ENCODE measurements at places on chromosomes 1 and 21.
A peak's percentile ranks its signal among the peaks of the same experiment; 100 is the strongest.

- no peak for DNase-seq
These were observed 109.5 kb upstream of the NFIA start for GRCh38 chr1:60972841-60973364.

DNA sequence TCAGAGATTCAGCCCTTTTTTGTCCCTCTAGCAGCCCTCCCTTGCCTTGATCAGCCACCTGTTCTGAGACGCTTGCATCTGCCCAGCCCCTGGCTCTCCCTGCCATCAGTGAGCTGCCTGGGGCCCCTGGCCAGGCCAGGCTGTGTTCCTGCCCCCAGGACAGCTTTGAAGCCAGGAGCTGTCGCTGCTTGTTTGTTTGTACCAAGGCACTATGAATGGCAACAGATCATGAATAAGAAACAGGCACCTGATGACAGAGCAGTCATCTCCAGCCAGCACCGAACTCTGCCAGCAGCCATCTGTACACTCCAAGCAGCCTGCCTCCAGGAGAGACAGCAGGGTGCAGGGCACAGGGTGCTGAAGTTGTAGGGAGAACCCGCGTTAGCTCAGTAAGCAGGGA is 8.1 kb upstream of the VWA5B1 start:
- no peak for DNase-seq

DNA sequence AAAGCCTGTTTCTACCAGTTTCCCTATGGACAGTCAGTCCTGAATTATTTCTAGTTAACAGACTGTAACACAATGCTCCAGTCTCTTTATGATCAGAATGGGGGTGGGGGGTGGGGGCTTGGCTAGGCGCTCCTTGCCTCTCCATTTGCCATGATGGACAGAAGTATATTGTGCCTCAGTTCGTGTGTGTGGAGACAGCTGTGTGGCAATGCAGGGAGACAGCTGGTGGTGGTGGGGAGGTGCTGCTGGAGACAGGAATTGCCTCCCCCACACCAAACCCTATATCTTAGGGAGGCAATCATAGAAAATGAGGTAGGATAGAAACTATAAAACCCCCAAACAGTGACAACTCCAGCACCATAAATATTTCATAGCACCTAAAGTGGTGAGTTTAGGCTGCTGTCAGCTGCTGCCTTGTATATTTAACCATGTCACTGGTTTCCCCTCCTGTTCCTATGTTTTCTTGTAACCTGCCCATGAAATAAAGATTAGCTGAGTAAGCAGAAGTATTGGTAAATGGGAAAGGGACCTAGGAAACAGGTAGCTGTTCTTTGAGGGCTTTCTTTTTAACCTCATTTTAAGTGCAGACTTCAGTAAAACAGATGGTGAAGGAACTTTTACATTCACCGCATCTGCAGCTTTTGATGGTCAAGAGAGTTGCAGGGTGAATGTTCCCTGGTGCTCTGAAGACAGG is 3.4 kb downstream of the PLXNA2 start:
- DNase-seq: no peak

DNA sequence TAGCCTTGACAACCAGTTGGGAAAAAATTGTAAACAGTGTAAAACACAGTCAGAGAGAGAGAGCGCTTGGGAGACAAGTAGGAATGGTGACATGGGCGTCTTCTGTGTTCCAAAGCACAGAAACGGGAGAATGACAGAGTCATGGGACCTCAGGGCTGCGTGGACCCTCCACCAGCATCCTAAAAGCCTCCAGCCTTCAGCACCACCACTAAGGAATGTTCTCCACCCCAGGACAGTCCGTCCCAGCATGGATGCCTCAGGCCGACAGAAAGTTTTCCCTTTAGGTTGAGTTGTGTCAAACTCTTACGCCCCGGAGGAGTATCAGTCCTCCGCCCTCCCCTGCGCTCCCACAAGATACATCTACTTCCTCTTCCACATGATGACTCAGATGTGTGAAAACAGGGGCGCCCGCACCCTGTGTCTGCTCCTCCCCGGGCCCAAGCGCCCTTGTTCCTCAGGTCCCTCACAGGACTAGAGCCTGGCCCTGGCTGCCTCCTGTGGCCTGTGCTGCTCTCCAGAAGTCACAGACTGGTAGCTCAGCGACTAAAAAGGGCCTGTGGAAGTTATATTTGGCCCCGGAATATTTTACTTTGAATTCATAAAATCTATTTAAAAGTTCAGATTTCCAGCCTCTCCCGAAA is 63.9 kb upstream of the EFHD2 start:
- peak; percentile 82 for DNase-seq

DNA sequence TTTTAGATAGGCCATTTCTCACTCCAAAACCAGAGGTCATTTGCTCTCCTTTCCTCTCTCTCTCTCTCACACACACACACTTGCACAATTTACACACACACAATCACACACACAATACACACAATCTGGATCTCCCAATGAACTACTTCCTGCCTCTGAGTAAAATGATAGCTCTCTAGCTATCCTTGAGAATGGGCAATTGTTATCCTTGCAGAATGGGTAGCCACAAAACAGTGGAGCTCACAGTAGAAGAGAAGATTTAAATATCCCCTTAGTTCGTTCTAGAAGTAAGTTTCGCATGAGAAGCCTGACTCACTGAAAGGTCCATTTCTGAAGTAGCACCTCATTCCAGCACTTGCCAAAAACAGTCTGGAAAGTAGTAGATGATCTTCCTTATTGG is 17.6 kb downstream of the PALMD start:
- no peak for DNase-seq

- DNase-seq: no peak
These were observed 3.5 kb upstream of the NBL1 start for GRCh38 chr1:19640363-19641316.

- DNase-seq: no peak
These were observed 10.5 kb downstream of the CITED4 start for GRCh38 chr1:40851643-40852042.

DNA sequence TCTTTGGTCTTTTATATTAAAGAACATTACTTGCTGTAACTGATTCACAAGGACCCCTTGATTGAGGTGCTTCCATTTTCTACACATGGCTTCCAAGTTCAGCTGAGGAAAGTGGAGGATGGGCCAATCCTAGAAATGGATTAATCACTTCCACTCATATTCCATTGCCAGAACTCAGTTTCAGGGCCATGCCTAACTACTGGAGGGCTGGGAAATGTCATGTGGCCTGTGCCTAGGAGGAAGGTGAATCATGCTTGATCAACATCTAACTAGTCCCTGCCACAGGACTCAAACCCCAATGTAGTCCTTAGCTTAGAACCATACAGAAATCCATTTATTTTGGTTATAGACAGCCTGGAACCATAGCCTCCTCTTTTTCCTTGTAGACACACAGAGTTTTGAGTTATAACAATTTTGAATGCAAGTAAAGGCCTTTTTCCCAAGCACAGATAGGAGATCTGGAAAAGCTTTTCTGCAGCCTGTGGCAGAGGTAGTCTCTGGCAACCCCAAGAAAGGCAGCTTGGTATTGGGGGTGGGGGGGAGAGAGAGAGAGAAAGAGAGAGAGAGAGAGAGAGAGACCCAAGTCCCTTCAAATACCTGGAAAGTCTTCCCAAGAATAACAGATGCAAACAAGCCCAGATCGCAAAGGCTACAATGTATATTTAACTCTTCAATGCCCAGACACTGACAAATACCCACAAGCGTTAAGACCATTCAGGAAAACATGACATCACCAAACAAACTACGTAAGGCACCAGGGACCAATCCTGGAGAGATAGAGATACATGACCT is 12.5 kb downstream of the MAST2 start:
- DNase-seq: no peak

GRCh38 chr1:11044086-11044848 is 2.8 kb downstream of the MASP2 start:
- no peak for DNase-seq

GRCh38 chr21:44539046-44539445 is 949 bp downstream of the KRTAP10-1 start:
- no peak for DNase-seq

GRCh38 chr1:206503591-206504362 is 3.6 kb upstream of the RASSF5 start:
- DNase-seq: peak; percentile 86

DNA sequence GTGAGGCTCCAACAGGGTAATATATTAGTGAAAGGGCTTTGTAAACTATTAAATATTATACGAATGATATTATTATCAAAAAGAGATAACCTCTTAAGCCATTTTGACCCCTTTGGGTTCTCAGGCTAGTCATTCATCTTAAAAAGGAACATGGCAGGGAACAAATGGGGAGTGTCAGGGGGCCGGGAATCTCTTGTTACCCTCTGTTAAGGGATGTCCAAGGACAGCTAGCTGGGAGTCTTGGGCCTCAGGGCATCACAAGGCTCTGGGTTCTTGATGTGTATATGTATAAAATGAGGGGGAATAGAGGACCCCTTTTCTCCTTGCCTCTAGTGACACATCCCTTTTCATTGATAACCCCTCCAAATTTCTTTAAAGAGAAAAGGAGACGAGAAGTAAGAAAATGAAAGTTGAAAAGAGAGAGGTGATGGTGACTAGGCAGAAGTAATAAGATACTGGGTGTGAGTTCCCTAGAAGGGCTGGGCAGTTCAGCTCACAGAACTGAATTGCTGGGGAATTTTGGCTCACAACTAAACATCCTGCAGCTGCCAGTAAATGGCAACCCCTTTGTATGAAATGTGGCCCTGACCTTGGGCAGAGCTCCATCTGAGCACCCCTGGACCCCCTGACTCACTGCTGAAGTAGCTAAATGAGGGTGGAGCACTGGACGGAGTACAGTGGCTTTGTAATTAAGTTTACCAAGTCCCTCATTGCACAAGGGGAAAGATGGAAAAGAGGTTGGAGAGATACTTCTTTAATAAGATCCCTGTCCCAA is 20.0 kb upstream of the ZNF326 start:
- no peak for DNase-seq

DNA sequence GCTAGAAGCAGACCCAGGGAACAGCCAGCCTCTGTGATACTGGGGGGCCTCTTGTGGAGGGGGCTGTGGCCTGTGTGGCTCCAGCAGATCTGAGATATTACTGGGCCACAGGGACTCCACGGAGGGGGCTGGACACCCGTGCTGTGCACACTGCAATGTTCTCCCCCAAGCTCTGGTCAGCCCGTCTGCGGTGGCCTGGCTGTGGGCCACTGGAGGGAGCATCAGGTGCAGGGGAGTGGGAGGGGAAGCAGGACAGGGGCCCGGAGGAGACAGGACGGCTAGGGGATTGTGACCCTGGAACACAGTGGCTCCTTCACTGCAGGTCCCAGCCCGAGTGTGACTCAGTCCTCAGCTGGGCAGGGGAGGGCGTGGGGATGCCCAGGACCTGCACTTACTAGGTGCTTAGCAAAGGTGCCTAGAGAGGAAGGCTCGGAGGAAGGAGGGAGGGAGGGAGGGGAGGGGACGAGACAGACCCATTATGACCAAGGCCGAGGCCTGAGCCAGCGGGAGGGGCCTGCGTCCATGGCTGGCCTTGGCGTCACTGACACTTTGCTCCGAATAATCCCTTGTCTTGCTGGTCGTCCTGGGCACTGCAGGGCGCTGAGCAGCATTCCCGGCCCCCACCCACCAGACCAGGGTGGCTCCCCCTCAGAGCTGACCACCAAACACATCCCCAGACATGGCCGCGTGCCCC is 44.2 kb downstream of the PRDM16 start:
- no peak for DNase-seq

GRCh38 chr1:66779475-66780078 is 21.5 kb downstream of the INSL5 start:
- DNase-seq: no peak
